ENCODE measurements at places on chromosomes 6 and 20.

- no peak for DNase-seq
These were observed 96.8 kb downstream of the ARMC2 start for GRCh38 chr6:108944707-108945680.

- no peak for DNase-seq
These were observed 92.0 kb downstream of the LY86 start for GRCh38 chr6:6680526-6680925.

DNA sequence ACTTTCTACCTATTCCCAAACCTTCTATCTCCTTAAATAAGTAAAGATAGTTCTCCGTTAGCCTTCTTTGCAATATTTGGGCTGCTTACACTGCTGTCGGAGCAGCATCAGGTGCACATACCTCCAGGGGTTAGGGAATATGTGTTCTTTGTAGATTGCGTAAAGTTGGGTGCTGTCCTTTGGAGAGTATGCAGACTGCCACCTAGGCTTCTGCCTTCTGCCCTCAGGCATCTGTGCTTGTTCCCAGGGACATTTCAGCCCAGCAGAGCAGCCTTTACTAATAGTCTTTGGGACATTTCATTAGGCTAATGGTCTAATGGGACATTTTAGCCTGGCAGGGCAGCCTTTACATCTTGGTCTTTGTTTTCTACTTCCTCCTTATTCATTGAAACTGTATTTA is 260.6 kb downstream of the TPBG start:
- DNase-seq: peak; percentile 34

DNA sequence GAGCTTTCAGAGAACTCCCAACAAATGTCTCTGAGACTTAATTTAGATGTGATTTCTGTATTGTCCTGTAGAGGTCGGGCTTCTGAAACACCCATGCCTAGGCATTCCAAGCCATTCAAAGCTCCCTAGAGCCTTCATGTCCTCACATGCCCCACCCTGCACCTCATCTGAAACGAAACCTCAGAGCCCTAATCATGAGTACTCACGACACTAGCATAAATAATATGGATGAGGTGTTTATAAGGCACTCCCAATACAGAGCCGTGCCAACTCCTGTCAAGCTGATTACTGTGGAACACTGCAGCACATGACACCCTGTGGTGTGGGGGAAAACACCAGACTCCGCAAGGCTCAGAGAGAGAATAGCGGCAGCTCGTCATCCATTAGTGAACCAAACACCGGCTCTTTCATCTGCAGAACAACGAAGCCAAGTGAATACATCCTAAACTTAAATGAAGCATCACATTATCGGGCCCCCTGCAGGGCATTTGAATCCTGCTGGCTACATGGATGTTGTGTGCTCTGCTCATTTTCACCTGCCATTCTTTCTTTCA is 83.8 kb downstream of the FNDC1 start:
- no peak for DNase-seq

- DNase-seq: no peak
These were observed 11.2 kb upstream of the C20orf144 start for GRCh38 chr20:33650753-33651561.

DNA sequence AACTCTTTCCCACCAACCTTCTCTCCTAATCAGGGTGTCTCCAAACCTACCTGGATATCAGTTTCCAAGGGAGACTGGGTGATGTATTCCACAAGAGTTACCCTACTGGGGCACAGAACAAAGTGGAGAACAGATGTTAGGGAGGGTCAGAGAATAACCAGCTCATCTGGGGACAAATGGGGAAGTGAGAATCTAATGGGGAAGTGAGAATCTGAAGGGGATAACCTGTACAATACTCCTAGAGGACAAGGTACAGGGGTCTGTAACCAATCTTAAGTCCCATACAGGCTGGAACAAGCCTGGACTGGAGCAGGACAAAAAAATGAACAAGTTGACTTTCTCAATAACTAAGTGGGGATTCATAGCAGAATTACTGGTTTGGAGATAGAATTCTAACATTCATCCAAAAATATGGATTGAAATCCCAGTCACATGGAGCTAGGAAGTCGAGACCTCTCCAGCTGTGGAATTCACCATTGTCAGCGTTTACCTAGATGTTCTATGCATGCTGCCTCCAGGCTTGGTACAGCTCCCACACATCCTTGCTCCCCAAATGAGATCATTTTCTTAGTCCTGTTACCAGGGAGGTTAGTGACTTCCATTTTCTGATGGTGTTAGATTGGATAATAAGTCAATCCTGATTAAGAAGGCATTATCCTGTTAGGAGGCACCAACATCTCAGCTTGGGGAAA is 214.8 kb upstream of the MOCS1 start:
- DNase-seq: no peak

DNA sequence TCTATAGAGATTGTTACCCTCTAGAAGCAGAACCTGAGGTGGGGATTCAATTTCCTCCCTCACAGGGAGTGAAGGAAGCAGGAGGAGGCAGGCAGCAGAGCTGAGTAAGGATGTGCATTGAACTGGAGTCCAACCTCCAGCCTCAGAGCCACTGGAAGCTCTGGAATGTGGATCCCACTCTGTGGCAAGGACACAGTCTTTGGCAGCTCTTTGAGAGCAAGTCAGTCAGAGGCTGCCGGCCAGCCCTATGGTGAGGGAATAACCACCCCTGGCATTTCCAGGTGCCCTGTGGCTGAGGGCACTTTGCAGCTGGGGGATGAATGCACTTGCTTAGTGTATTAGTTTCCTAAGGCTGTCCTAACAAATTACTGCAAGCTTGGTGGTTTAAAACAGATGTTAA is 37.2 kb downstream of the EBF4 start:
- no peak for DNase-seq

DNA sequence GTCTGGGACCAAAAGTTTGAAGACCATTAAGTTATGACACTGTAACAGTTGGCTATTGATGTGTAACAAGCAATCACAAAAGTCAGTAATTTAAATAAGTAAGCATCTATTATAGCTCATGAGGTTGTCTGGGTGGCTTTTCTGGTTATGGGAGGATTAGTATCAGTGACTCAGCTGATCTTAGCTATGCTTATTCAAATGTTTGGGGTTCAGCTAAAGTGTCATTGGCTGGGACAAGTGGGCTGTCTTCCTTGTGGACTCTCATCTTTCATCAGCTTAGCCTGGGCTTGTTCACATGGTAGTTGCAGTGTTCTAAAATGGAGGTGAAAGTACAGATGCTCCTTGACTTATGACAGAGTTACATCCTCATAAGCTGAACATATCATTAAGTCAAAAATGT is 74.6 kb upstream of the LAMP5 start:
- DNase-seq: no peak

DNA sequence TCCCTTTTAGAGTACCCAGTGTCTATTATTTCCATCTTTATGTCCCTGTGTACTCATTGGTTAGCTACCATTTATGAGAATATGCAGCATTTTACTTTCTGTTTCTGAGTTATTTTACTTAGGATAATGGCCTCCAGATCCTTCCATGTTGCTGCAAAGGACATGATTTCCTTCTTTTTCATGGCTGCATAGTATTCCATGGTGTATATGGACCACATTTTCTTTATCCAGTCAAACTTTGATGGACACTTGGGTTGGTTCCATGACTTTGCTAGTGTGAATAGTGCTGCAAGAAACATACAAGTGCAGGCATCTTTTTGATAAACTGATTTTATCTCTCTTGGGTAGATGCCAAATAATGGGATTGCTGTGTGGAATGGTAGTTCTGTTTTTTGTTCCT is 55.4 kb downstream of the ZBTB2 start:
- DNase-seq: no peak

DNA sequence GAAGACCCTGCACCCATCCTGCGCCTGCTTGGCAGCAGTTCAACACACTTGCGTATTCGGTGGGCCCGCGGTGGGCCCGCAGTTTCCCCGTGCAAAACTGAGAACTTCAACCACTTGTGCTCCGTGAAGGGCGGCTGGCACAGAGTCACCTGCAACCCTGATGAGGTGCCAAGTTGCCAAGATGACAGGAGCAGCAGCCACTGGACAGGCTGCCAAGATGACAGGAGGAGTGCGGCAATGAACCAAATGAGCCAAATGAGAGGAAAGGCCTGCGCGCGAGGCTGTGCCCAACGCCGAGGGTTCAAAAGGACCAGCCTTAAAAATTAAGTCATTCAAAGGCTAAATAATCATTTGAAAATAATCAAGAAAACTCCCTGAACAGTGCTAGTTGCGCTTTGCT is 20.1 kb downstream of the DIDO1 start:
- no peak for DNase-seq

DNA sequence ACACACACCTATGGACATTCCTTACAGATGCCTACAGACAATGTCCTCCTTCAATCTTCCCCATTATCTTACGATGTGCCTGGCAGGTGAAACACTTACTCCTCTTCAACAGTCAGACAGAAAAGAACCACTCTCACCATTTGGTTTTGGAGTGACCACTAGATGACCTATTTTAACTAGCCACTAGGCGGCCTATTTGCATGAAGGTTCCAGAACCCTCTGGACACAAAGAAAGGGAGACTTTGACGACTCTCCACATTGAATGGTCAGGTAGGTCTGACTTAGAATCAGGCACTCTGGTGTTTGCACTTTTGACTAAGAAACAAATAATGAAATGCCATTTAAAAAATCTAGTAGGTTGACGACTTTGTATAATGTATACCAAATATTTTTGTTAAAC is 42.0 kb downstream of the PNLDC1 start:
- DNase-seq: no peak

GRCh38 chr6:26362093-26362835 is 2.7 kb upstream of the BTN3A2 start:
- DNase-seq: no peak

DNA sequence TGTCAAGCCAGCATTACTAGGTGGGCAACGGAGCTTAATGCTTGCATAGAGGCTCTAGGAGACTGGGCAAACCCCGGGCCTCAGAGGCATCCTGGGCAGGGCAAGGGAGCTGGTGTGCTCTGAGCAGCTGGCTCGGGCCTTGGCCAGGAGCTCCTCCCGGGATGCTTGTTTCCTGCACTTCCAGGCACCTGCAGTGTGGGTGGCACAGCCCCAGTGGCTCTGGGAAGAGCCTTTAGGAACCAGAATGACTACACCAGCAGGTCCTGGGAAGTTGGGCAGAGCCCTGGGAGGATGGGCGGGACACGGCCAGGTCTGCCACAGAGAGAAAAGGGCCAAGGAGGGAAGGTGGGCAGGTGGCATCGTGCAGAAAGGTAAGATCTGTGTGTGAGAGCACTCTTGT is 80.4 kb upstream of the CD93 start:
- DNase-seq: no peak

DNA sequence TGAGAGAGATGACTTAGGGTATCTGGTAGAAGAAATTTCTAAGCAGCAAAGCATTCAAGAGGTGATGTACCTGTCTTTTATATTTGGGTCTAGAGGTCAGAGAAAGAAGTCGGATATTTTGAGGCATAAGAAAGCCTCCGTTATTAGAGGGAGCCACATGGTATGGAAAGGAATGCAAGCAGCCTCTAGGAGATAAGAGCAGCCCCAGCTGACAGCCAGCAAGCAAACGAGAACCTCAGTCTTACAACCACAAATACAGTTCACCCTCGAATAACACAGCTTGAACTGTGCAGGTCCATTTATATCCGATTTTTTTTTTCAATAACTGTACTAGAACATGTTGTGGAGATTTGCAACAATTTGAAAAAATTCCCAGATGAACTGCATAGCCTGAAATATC is 190.7 kb upstream of the VGLL2 start:
- DNase-seq: no peak

- no peak for DNase-seq
These were observed 200.3 kb downstream of the SYNDIG1 start for GRCh38 chr20:24669701-24670100.

DNA sequence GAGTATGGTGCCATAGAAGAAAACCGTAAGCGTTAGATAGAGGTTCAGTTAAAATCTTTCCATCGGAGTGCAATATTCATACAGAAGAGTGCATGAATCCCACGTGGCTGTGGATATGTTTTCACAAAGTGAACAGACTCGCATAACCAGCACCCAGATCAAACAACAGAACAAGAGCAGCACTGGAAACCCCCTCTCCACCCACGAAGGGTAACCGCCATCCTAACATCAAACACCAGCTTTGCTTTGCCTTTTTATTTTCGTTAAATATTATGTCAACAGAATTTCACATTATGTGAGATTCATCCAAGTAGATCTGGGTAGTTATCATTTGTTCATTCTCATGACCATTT is 4.7 kb downstream of the GTSF1L start:
- no peak for DNase-seq

GRCh38 chr20:55116598-55116997 is 641.2 kb downstream of the DOK5 start:
- no peak for DNase-seq
